Right lobe of liver (tissue), 6 donors: ENCODE measurements at places on chromosomes 2 and 18. TPM values are rescaled to one million over a fixed set of nuclear protein-coding genes. Genes with fewer than 3 reads are reported as not detected.

DNA sequence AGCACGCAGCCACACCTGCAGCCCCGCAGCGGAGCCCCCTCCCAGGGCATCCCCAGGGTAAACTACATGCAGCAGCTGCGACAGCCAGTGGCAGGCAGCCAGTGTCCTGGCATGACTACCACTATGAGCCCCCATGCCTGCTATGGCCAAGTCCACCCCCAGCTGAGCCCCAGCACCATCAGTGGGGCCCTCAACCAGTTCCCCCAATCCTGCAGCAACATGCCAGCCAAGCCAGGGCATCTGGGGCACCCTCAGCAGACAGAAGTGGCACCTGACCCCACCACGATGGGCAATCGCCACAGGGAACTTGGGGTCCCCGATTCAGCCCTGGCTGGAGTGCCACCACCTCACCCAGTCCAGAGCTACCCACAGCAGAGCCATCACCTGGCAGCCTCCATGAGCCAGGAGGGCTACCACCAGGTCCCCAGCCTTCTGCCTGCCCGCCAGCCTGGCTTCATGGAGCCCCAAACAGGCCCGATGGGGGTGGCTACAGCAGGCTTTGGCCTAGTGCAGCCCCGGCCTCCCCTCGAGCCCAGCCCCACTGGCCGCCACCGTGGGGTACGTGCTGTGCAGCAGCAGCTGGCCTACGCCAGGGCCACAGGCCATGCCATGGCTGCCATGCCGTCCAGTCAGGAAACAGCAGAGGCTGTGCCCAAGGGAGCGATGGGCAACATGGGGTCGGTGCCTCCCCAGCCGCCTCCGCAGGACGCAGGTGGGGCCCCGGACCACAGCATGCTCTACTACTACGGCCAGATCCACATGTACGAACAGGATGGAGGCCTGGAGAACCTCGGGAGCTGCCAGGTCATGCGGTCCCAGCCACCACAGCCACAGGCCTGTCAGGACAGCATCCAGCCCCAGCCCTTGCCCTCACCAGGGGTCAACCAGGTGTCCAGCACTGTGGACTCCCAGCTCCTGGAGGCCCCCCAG lies 254.1 kb downstream of the GLI2 start:
- DNase-seq = no peak

GRCh38 chr2:28488083-28488830 lies 7.6 kb upstream of the PLB1 start:
- DNase-seq = peak; percentile 36

DNA sequence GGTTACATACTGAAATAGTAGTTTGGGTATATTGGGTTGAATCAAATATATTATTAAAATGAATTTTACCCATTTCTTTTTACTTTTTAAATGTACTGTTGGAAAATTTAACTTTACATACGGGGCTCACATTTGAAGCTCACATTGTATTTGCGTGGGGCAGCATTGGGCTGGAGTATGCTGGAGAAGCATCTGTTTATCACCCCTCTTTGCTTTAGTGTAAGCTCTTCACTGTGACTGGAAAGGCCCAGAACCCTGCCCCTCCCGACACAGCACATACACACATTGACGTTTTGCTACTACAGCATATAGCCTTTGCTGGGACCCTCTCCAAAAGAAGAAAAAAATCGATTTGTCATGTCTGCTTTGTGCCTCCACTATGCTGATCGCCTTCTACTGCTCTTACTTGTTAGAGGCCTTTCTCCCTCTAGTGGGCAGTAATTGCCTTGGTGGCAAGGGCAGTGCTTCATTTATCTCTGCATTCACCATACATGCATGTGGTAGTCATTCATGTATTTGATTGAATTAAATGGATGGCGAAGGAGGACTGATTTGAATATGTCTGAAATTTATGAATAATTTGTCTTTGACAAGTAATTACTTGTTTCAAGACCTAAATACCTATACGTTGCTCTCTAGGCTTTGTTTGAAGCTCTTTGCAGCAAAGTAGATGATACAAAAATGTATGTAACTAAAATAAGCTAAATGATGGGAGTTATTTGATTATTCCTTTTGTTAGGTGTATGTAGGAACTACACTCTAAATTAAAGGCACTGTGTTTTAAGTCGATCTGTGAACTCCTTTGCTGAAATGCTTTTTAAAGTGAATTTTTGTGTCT lies 37.4 kb downstream of the VAPA start:
- DNase-seq = no peak

The REG1B gene
- total RNA-seq = not detected

The RAB6D gene
- total RNA-seq = not detected

The NGEF gene
- 20.4 TPM for total RNA-seq

The CYRIA gene
- total RNA-seq = 2.4 TPM
